ENCODE measurements at places on chromosomes 2 and 18.

DNA sequence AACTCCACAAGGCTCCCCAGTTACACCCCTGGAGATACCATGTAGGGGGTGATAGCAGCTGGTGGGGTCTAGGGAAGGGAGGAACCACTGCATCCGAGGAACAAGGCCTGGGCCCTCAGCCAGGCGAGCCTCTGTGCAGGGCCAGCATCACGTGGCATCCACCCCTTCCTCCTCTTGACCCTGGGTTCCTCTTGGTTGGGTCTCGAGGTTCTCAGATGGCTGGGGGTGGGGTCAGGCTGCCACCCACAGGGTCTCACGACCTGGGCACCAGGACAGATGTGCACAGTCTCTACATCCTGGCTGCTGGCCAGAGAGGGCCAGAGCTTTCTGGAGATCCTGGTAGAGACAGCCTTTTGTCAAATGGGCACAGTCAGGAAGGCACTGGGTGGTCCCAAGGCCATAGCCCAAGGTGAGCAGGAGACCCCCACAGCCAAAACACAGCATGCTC, 10.4 kb downstream of the HS6ST1 start:
- no peak for DNase-seq

GRCh38 chr18:79965119-79965902, 868 bp downstream of the HSBP1L1 start:
- DNase-seq = no peak

- DNase-seq = no peak
These were observed 10.4 kb downstream of the HRH4 start for GRCh38 chr18:24470805-24471204.

- DNase-seq = no peak
These were observed 2797.2 kb upstream of the TEKT4 start for GRCh38 chr2:92073815-92074548.

DNA sequence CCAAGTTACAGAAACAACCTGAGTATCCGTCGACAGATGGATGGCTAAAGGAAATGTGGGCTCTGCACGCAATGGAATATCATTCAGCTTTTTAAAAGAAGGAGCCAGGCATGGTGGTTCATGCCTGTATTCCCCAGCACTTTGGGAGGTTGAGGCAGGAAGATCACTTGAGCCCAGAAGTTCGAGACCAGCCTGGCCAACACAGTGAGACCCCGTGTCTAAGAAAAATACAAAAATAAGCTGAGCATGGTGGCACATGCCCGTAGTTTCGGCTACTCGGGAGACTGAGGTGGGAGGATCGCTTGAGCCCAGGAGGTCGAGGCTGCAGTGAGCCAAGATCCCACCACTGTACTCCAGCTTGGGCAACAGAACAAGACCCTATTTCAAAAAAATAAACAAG, 34.3 kb downstream of the TCF7L1 start:
- no peak for DNase-seq

DNA sequence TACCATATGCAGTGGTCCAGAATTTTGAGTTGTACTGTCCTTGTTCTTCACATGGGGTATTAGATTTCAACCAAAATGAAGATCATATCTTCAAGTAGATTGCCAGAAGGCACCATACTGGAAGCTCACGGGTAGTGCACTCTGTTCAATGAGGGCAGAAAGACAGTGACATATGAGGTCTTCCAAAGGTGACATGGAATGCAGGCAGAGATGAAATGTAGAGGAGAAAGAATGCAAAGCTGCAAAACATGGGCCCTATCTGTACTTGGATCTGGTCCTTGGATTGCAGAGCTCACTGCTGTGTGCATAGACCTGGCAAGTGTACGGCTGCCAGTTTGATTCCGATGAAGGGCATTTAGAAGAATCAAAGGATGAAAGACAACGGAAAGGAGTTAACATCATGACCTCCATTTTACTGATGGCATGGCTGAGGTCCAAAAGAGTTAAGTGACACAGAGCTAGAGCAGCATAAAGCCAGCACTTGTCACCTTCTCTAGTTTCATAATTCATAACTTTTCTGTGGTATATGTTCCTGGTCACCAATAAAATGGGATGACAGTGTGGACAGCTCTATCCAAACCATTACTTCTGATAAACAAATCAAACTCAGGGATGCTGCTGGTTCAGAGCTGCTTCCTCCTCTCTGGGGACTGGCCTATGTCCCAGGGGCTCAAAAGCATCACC, 64.7 kb downstream of the BCL2 start:
- DNase-seq = no peak

- DNase-seq = no peak
These were observed 2.9 kb upstream of the SLC19A3 start for GRCh38 chr2:227720680-227721079.

DNA sequence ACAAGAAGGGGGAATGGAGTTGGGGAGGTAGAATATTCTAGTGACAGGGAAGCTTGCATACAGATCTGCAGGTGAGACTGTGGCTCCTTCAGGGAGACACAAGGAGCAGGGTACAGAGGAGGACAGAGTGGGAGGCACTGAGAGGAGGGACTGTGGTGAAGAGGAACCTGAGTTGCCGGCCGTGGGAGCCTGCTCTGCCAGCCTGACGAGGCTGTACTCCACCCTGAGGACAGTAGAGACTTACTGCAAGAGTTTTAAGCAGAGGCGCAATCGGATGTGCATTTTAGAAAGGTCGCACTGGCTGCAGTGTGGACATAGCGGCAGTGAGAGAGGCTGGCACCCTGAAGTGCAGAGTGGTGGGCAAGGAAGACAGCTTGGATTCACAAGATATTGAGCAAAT, 185.8 kb downstream of the GFPT1 start:
- no peak for DNase-seq

DNA sequence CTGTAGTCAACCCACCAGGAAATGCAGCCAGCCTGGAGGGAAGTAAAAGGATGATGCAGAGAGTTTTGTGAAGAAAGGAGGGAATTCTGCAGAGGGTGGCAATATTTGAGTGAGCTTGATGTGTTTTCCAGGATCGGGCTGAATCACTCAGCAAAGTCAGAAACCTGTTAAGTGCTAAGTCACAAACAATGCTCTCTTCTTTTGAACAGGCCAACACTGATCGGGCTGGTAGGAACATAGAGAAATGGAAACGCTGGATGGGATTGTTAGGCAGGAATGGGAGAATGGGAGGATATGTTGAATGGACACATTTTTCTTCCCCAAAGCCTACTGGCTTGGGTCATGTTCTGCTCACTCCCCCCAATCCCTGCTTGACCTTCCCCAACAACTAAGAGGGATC, 36.6 kb downstream of the KCNS3 start:
- no peak for DNase-seq

DNA sequence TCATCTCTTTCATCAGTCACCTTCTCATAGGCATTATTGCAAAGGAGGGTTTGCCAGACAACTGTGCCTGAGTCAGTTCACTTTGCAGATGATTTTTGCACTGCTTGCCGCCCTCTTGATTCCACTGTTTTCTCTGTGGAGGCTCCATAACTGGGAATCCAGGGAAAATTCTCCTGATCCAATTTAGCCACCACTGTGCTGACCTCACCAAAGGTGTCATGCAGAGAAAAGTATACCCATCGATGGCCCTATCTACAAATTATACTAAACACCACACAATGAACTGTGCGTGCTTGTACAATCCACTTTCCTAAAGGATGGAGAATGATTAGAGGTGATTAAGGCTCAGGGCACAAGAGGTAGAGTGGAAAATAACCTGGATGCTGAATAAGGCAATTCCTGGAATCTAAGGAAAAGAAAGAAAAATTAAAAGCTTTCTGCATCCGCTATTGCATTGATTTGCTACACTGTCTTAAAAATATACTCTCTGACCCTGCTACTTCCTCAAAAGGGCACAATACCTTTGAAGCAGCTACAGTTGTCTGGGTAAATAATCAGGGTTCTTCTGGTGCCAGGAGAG, 409.4 kb downstream of the RIT2 start:
- no peak for DNase-seq

- DNase-seq = no peak
These were observed 1.2 kb upstream of the SKA1 start for GRCh38 chr18:50373561-50374219.

DNA sequence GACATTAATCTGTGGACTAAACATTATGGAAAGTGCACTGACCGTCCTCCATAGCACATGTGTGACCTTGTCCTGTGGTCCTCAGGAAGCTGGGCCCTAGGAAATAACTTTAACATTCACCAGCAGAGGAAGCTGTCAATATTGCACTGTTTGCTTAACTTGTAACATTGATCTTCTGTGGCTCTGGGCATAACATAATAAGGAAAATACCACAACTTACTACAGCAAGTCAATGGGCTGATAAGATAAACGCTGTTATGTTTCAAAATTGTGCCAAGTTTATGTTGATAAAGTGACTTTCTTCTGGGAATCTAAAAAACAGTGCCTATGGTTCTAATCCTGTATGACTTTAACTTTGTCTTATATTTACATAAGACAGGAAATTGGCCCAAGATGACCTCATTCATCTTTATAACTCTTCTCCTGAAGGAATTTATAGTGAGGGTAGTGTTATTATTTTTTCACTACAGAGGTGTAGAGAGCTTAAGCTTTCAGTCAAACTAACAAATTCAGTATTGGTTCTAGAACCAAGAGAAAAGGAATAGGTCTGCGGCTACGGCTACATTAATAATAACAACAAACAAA, 113.7 kb upstream of the MAP4K3 start:
- DNase-seq = no peak

- no peak for DNase-seq
These were observed 835.9 kb upstream of the CHAC2 start for GRCh38 chr2:52931660-52932059.

GRCh38 chr2:207231106-207231865, 65.5 kb upstream of the KLF7 start:
- DNase-seq = no peak

- DNase-seq = no peak
These were observed 630.2 kb downstream of the ARHGAP15 start for GRCh38 chr2:143759455-143759854.

- DNase-seq = no peak
These were observed 92.5 kb downstream of the HAUS1 start for GRCh38 chr18:46196627-46197243.

- no peak for DNase-seq
These were observed 970.2 kb upstream of the PIK3C3 start for GRCh38 chr18:40984856-40985255.

DNA sequence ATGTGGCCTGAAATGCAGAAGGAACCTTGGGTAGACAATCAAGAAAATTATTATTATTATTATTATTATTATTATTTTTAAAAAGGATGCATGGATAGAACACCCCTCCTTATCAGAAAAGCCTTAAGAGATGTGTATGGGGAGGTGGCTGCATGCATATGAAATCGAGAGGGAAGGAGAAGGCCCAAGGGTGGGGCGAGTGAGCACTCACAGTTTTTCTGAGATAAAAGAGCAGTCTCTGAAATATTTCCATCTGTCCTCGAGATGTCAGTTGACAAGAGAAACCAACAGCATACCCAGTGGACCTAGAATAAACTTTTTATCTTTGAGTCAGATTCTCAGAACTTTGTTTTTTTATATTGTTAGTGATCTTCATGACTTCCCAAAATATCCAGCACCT, 282.9 kb downstream of the GPD2 start:
- no peak for DNase-seq

GRCh38 chr2:26533661-26534060, 55.7 kb upstream of the OTOF start:
- no peak for DNase-seq

GRCh38 chr2:210496512-210496911, 20.0 kb upstream of the LANCL1 start:
- DNase-seq = no peak

GRCh38 chr2:196171946-196172345, 568 bp upstream of the STK17B start:
- no peak for DNase-seq

DNA sequence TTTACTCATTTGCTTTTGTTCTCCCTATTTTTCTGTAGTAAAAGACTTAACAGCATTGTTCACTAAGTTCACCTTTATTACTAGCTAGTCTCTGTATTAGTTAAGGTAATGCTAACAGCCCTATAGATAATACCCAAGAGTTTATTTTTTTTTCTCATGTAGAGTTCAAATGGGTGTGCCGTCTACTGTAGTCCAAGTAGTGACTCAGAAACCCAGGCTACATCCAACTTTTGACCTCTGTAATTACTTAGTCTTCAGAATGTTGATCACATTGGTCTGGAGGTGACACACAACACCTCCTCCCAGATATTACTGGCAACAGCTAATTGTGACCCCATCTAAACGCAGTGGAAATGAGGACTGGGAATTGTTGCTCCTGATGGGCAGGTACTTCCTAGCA, 7.7 kb downstream of the COQ10B start:
- no peak for DNase-seq

DNA sequence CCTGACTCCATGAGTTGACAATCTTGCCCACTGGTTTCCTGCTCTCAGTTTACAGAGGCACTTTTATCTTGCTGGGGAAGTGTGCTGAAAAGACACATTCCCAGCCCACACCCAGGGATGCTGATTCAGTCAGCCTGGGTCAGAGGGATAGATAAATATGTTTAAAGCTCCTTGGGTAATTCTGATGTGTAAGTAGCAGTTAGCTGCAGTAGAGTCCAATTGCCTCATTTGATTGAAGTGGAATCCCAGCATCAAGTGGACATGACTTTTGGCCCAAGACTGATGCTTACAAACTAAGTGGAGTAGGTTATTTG, 29.4 kb downstream of the PSD4 start:
- no peak for DNase-seq

DNA sequence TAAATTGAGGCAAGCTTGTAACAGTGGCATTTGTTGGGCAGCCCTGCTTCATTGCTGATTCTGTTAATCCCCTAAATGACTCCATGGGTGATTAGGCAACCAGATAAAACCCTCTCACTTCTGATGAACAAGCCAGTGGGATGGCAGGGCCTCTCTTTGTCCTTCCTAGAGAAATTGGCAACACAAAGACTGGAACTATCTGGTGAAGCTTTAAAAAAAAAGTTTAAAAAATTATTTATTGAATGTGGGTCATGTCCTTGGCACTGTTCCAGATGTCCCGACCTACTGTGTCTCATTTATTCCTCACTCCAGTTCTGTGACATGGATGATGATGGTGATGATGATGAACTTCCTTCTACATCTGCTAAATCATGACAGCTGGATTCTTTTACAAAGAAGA, 30.8 kb downstream of the NRP2 start:
- no peak for DNase-seq

- DNase-seq = no peak
These were observed 387.9 kb upstream of the POU3F3 start for GRCh38 chr2:104465981-104466380.

DNA sequence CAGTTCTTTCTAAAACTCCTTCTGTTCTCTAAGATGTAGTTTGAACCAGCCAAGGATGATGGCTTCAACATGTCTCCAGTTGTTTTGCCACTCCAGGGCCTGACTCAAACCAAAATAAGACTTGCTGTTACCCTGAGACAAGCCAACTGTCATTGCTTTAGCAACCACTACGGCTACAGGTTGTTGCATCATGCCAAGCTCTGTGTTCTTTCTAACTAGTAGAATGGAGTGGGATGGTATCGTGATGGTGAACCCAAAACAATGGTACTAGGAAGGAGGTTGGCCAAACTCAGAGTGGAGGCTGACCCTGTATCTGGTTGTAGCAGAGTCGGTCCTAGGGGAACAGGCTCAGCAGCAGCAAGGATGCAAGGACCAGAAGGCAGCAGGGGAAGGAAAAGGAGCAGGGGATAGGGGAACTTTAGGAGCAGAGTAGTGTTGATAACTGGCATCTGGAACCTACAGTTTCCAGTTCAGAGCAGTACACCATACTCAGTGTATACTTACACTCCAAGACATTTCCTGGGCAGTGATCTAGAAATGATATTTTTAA, 51.6 kb downstream of the PDK1 start:
- DNase-seq = no peak

Data from stimulated activated CD8-positive, alpha-beta memory T cell treated with anti-CD3 and anti-CD28 coated beads, Interleukin-4, amount 100 ng/mL, for 48 hours (primary cell).